Kidney tubule cell (primary cell): ENCODE measurements at places on chromosomes 7 and 10.

DNA sequence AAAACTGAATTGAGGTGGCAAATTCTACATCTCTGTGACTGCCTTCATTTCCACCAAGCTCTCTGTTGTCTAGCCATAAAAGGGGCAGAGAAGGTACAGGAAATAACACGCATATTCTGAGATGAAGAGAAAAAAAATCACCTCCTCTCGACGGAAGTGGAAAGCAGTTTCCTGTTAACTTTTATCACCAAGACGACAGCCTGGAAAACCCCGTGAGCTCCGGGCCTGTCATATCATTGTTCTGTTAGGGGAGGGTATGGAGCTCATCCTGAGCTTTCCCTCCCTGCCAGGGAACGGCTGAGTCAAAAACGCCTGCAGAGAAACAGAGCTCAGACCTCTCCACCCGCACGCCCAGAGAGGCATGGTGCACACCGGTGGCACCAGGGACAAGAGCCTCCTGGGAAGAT is 200.3 kb downstream of the PRPF18 start:
- peak; percentile 93 for DNase-seq

- no peak for DNase-seq
Measured at GRCh38 chr7:1720326-1720725, 50.2 kb downstream of the ELFN1 start.

- no peak for DNase-seq
Measured at GRCh38 chr7:44849885-44850544, 2.1 kb upstream of the H2AZ2 start.

- DNase-seq = no peak
Measured at GRCh38 chr7:137590071-137590755, 246.7 kb upstream of the PTN start.

- DNase-seq = no peak
Measured at GRCh38 chr7:148505645-148506375, 84.8 kb upstream of the C7orf33 start.

GRCh38 chr7:106313966-106314365 is 29.2 kb upstream of the NAMPT start:
- DNase-seq = no peak

GRCh38 chr7:140645166-140645900 is 4.7 kb upstream of the DENND2A start:
- DNase-seq = no peak

DNA sequence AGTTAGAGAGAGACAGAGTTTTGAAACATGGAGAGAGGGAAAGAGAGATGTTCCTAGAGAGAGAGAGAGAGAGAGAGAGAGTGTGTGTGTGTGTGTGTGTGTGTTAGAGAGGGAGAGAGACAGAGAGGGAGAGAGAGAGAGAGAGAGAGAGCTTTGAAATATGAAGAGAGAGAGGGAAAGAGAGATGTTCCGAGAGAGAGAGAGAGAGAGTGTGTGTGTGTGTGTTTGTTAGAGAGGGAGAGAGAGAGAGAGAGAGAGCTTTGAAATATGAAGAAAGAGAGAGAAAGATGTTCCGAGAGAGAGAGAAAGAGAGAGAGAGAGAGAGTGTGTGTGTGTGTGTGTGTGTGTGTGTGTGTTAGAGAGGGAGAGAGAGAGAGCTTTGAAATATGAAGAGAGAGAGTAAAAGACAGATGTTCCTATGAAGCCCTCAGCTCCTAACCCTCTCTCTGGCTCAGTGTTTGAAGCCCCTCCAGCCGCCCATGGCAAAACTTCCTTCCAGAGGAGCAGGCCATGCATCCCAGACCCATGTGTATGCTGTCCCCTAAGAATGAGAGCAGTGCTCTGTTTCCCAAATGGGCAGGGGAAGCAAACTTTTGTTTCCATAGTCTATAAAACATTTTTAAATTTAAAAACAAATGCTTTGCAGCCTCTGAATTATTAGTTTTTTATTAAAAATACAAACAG is 130.9 kb downstream of the KCNMA1 start:
- peak; percentile 43 for DNase-seq

- peak; percentile 97 for DNase-seq
Measured at GRCh38 chr10:75401569-75402485, at the start of gene ZNF503. Gene ZNF503, minus strand, starts transcription at chr10:75401764. Its CDS starts 345 bp downstream, at chr10:75401419.

- no peak for DNase-seq
Measured at GRCh38 chr7:1080921-1081255, 7.0 kb upstream of the GPER1 start.

DNA sequence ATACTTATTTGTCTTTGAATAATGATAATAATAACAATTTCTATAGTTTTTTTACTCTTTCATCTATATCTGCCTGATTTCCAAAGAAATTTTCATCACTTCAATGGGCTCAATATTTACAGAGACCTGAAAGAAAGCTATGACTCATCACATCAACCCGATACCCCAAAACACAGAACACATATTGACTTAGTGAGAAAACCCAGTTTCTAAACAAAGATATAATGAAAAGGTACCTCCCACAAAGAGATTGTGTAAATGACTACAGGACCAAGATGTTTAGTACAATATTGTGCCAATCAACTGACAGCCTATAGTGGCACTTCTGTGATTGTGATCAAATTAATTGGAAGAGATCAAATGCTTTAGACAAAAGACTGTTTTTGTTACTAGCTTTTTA is 133.9 kb downstream of the PCDH15 start:
- no peak for DNase-seq
